ENCODE measurements at places on chromosomes 3 and 15.

DNA sequence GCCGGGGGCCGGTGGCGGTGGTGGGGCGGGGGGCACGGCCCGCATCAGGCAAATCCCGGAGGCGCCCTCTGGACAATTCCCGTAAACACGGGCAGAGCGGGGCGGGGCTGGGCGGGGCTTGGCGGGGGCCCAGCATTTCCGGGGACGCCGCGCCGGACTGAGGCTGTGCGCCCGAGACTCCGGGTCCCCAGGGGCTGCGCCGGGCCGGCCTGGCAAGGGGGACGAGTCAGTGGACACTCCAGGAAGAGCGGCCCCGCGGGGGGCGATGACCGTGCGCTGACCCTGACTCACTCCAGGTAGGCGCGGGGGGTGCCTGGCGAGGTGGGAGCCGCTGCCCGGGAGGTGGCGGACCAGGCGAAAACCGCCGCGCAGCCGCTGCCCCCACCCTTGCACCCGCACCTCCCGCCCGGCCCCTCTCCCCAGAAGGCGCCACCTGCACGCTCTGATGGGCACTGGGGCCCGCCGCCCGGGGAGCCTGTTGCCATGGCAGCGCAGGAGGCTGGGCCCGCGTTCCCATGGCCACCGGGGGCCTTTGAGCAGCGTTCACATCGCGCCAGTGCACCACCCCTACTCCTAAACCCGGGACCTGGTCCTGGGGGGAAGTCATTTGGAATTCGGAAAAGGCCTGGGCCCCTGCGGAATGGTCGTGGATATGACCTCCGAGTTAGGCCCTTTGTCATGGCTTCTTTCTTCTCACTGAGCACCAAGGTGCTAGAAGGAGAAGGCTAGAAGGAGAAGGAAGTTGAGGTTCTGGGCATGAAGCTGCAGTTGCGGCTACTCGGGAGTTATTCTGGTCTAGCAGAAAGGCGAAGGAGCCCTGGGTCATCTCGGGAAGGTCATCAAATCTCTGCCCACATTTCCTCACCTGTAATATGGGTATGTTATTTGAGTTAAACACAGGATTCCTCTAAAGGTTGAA, 16.1 kb upstream of the SEMA4B start:
- DNase-seq, result no peak

GRCh38 chr3:49173792-49174170, 2.4 kb downstream of the KLHDC8B start:
- no peak for DNase-seq

- DNase-seq, result no peak
These were observed 147.5 kb downstream of the MYO9A start for GRCh38 chr15:71970435-71970834.

DNA sequence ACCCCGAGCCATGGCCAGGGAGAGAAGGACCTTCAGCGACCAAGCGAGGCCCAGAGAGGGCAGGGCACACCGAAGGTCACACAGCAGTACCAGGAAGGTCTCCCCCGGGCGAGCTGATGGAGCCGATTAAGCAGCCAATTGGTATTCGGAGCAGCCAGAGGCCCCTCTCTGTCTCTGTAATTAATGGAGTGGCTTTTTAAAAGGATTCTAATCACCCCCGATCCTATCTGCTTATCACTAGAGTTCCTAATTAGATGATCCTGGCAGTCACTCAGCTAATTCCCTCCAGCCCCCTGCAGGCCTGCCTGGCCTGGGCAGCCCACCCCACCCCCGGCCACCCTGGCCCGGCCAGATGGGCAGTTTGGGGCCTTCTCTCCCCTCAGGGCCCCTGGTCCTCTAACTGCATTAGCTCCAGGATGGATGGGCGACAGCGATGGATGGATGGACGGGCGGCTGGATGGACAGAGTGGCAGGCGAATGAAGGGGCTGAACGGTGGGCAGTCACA, 1.6 kb upstream of the DNAJB8 start:
- no peak for DNase-seq

DNA sequence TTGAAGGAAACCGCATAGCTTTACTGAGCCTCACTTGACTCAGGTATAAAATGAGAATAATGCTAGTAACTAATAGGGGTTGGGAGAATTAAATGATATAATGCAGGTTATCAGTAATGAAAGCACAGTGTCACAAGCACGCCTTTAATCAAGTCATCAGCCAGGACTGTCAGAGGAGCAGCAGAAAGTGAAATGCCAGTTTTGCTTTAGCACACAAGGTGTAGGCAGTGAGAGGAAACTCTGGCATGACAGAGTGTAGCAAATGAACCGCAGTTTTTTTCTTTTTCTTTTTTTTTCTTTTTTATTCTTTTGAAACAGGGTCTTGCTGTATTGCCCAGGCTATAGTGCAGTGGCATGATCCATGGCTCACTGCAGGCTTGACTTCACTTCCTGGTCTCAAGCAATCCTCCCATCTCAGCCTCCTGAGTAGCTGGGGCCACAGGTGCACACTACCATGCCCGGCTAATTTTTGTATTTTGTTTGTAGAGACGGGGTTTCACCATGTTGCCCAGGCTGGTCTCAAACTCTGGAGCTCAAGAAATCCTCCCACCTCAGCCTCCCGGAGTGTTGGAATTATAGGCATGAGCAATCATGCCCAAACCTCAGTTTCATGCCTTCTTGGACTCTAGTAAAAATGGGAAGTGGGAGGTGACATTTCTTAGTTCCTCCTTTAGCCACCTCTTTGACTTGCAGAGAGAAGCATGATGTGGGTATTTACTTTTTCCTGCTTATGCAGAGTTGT, 9.7 kb upstream of the SCAANT1 start:
- no peak for DNase-seq

DNA sequence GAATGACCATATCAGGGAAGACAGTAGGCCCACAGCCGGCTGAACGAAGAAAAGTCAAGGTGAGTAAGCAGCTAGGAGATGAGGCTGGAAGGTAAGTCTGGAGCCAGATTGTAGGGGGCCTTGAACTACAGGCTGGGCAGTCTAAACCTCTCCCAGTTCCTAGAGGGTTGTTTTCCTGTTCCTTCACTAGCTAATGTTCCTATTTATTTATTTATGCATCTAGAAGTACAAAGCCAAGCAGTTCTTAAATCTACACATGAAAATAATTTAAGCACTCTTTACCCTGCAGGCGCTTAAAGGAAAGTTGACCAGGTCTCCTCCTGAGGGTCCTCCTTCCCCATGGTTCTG, 3.7 kb downstream of the ACAA1 start:
- DNase-seq, result no peak

- DNase-seq, result no peak
These were observed 1.0 kb upstream of the MAP3K13 start for GRCh38 chr3:185361920-185362319.

GRCh38 chr15:56619887-56620286, 113.4 kb downstream of the ZNF280D start:
- no peak for DNase-seq

- no peak for DNase-seq
These were observed 40.2 kb downstream of the TRANK1 start for GRCh38 chr3:36904641-36905040.

GRCh38 chr3:16467393-16467792, 46.1 kb downstream of the RFTN1 start:
- DNase-seq, result no peak

GRCh38 chr3:15220056-15220455, 14.0 kb downstream of the CAPN7 start:
- no peak for DNase-seq

- no peak for DNase-seq
These were observed 7.6 kb downstream of the GPD1L start for GRCh38 chr3:32113981-32114545.

DNA sequence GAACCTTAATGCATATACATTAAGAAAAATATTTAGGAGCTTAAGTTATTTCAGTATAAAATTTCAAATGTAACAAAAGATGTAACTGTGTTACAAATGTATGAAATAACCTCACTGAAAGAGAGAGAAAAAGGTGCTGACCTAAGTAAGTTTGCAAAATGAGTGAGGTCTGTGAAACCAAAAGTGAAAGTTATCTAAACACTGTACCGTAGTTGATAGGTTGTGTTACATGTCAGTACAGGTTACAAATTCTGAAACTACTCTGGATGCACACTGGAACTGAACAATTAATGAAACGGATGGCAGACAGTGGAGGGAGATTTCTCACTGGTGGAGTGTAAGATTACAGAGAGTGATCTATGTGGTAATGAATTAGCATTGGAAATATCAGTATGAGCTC, 420.7 kb downstream of the ZNF385D start:
- DNase-seq, result no peak

DNA sequence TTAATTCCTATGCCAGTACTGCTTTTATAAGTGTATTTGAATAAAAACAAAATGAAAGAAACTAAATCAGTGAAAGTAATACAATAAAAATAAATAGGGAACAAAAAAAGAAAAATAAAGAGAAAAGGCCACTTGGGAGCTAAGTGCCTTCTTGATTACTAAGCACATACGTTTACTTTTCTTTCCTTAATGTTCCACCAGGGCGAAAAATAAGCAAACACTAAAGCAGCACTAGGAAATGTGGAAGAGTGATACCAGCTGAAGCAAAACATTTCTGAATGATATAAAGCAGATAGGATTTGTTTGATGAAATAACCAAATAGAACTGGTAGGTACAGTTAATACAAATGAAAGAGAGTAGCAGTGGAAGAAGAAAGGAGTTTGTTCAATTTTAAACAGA, 132.8 kb upstream of the ZPLD1 start:
- no peak for DNase-seq

DNA sequence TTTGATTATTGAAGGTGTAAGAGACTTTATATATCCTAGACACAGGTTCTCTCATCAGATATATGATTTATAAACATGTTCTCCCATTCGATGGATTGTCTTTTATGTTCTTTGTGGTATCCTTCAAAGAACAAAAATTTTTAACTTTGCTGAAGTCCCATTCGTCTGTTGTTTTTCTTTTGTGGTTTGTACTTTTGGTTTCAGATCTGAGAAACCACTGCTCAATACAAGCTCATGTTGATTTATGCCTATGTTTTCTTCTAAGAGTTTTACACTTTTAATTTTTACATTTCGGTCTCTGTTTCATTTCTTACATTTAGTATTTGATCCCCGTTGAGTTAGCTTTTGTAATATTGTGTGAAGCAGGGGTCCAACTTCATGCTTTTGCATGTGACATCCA, 103.3 kb upstream of the SPRED1 start:
- DNase-seq, result no peak

DNA sequence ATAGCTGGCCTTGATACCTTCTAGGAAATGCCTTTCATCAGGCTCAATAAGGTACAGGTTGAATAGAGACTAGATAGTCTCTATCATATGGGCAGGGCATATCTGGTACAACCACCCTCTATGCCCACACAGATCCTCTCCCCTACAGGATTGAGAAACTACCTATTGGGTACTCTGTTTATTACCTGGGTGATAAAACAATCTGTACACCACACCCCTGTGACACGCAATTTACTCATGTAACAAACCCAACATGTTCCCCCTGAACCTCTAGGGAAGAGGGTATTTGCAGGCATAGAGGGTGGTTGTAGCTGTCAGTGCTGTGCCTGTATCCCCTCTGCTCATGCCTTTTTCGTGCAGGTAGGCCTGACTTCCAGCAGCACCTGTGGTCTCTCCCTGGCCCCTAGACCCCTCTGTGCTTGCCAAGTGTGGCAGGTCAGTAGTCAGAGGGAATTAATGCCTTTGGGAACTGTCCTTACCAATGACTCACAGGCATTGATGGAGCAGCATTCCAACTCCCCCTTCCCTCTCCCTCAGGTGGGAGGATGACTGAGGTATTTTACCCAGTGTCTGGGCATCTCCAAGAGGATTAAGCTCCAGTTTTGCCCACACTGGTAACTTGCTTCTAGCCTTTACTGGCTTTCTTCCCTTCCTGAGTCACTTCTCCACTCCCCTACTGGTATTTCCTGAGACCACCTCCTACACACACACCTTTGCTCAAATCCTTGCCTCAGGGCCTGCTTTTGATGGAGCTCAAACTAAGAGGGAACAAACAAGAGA, 18.3 kb downstream of the CLSTN2 start:
- no peak for DNase-seq

DNA sequence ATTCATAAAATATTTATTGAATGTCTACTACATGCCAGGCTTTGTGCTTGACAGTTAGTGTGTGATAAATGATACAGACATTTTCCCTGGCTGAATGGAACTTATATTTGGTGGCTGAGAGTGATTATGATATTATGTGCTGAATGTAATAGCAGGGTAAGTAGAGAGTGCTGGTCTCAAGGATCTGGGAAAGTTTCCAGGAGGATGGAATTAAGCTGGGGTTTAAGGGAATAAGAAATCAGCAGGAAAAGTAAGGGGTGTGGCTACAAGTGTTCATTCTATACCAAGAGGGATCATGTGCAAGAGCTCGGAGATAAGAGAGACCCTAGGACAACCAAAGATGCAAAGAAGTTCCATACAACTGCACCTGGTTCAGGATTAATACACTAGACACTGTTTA, 500.1 kb upstream of the CFAP20DC start:
- no peak for DNase-seq

DNA sequence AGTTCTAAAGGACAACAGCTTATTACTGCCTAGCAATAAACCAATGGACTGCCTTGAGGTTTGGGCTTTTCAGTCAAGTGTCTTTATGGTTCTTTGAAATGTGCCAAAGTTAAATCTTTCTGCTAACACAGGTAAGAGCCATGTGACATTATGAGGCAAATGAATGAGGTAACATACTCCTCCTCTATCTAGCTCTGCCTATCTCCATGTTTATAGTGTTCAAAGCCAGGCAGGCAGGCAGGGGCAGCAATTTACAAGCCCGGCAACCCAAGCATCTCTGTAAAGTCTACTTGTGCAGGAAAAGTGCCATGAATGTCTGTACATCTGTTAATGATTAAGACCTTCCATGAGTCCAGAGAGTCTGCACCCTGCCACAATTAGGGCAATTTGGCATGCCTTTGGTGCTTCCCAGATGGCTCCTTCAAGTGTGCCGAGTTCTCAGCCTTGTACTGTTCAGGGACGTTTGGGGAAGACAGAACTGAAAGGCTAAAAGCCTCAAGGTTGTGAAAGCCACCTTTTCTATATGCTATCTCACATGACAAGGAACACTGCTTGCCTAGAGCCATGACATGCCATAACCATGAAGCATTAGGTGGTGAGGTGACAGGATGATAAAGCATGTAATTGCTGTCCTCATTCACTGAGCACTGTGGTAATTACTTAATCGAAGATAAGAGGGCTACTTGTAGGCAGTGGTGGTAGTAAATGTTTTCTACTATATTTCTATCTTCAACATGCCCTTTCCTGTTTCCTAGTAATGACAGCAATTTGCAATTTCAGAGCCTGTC, 41.4 kb upstream of the EIF1B start:
- no peak for DNase-seq

DNA sequence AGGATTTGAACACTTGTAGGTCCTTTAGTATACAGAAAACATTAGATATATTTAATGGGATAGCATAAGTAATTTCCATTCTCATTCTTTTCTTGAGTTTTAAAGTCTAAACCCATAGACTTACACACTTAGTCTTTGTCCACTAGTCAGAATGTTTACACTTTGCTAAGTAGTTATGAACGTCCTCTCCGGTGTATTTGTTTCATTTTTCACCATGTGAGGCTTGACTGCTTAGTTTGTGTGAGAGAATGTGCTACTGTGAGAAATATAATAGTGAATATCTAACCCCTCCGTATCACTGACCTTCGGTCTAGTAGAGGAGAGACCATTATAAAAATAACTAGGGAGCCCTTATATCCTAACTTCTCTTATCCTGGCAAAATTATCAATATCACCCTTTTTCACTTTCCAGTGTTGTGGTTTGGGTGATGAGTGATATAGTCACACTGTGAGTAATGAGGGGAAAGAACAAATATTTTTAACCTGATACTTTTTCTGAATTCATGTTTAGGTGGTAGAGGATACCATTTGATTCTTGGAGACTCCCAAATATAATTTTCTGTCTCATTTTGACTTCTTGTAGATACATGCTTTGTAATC, 122.4 kb downstream of the UBE2E2 start:
- no peak for DNase-seq

- peak; percentile 79 for DNase-seq
These were observed 21.8 kb downstream of the ST3GAL6 start for GRCh38 chr3:98784666-98785600.

- no peak for DNase-seq
These were observed 60.4 kb downstream of the PLS1 start for GRCh38 chr3:142656575-142656974.
